Muscle of arm (tissue), 14 donors: ENCODE measurements at places on chromosomes 4 and X.

DNA sequence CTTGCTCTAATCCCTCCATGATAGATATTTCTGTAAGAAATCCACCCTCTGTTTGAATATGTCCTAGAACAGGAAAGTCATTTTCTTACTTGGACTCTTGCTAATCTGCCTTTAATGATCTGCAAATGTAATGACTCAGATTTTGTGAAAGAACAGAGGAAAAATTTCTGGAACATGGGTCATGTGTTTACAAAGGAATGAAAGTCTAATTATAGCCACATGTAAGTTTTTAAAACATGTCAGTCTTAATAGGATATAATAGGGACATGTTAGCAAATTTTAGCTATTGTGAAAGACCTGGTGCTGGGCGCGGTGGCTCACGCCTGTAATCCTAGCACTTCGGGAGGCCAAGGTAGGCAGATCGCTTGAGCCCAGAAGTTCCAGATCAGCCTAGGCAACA is 47.6 kb downstream of the GRK4 start:
- DNase-seq: no peak

DNA sequence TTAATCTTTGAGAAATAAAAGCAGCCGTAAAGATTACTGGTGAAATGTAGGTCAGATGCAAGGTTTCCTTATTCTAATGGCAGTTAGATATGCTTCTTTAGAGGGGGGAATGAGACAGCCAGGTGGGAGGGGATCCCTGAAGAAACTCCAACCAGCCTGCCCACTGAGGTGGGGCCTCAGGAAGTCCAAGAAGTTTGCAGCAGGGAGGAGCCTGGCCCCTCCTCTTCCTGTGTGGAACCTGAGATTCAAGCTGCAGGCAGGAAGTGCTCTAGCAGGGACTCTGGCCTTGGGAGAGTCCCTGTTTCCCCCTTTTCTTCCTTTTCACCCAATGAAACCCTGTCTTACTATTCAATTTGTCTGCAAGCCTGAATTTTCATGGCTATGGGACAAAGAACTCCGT is 101.4 kb upstream of the SLITRK2 start:
- DNase-seq: no peak

DNA sequence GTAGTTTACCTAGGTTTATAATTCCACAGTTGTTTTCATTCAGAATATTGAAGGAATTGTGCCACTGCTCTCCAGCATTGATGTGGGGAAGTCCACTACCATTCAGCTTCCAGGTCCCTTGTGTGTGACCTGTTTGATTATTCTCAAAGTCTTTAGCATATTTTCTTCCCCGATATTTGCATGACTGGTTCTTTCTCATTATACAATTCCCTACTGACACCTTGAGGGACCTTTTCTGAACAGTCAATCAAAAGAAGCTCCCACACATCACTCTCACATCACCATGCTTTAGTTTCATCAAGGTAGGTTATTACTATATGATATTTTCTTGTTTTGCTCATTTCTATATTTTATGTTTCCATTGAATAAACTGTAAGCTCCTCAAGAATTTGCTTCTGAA is 44.1 kb downstream of the SLC39A8 start:
- DNase-seq: no peak

GRCh38 chr4:180057299-180057721 is 2185.9 kb upstream of the TENM3 start:
- no peak for DNase-seq

DNA sequence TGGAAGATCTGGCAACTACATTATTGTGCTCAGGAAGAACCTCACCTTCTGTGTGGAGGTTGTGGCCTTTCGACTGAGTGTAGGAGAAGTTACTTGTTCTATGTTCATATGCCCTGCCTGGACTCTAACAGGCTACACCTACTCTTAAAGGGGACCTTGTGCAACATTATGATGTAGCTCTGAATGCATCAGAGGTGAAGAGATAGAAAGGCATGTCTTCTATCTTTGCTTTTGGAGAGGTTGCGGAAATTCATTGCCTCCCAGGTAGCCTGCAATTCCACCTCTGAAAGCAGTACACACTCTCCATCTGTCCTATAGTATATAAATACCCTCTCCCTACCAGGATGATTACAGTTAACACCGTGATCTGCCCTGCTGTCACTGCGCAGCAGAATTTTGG is 7.1 kb upstream of the SLAIN2 start:
- no peak for DNase-seq

GRCh38 chrX:149275836-149276235 is 229.3 kb downstream of the IDS start:
- no peak for DNase-seq

DNA sequence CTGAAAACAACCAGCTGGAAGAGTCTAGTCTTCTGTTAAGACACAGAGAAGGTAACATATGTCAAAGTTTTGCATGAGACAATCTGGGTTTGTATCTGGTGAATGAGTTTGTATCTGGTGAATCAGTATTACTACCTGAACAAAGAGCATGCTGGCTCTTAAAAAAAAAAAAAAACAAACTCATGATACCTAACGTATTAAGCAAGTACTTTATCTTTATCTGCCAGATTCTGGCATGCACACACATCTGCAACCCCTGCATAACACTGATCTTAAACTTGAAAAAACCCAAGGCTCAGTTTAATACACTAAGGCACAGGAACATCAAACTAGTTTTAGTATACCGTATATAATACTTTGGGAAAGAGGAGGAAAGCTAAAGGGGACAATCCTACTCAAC is 5.8 kb downstream of the YTHDC1 start:
- DNase-seq: no peak

GRCh38 chr4:70868778-70869177 is 29.1 kb upstream of the GRSF1 start:
- no peak for DNase-seq

DNA sequence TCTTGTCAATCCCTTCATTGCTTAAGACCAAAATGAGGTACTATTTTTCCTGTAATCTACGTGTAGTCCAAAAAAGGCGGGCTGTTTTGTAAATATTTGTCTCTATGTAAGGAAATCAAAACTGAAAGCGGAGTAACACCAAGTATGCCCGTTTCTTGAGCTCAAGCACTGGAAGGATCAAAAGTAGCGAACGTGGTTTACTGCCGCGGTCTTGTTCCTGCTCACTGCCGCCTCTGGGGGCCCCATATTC is 71.5 kb downstream of the AFF1 start:
- DNase-seq: no peak

DNA sequence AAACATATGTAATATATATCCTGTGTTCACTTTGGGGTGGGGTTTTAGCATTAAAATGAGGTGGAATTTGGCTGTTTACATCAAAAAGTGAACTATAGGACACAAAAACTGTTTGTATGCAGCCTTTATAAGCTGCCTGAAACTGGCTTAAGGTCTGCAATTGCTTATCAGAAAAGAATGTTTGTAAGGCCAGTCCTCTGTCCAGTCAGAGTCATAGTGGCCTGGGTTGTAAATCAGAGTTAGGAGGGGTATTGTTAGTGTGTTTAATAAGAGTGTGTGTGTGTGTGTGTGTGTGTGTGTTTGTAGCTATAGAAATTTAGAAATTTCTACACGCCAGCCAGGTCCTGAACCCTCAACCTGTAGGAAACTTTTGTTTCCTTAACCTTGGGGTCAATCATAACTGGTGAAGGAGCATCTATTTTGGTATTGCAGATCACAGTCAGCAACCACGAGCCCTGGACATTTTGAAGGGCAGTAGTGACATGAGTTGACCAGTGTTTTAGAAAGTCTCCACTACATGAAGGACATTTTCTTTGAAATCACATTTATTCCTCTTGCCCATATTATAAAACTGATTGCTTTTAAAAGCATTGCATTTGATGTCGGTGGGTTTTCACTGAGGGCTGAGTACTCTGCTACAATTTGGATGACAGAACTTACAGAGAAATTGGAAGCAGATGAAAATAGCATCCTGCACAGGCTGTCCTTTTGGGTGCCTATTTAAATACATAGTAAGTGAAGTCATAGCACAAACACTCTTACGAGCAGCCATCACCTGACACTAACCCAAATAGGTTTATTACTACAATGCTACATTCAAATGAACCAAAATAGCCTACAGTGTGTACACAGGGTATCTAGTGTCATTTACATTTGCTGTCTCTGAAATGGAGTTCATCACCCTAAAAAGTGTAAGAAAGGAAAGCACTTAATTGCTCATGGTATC is 11.2 kb upstream of the TMEM154 start:
- DNase-seq: no peak

DNA sequence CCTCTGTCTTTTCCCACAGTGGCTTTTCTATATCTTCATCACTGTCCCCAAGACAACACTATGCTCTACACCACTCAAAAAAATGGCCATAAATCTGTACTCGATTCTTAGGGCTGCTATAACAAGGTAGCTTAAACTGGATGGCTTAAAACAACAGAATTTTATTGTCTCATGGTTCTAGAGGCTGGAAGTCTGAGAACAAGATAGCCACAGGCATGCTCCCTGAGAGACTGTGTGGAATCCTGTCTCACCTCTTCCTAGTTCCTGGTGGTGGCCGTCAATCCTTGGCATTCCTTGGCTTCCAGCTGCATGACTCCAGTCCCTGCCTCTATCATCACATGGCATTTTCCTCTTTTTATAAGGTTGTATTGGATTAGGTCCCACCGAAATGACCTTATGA is 70.7 kb upstream of the DCLK2 start:
- DNase-seq: no peak

DNA sequence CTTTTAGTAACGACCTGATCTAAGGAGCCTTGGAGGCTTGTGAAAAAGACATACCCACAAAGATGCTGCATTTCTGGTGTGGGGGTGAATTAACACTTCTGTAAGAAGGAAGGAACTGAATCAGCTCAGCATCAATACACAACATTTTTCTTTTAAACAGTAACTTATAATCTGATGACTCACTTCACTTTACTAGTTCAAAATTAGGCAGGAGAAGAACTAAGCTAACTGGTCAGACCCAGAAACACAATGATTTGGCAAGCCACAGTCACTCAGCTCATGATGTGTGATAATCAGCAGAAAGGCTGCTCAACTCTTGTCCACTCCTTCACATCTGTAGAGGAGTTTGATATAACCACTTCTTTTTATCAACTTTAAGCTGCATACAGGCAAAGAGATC is 4.6 kb downstream of the MMAA start:
- DNase-seq: no peak

DNA sequence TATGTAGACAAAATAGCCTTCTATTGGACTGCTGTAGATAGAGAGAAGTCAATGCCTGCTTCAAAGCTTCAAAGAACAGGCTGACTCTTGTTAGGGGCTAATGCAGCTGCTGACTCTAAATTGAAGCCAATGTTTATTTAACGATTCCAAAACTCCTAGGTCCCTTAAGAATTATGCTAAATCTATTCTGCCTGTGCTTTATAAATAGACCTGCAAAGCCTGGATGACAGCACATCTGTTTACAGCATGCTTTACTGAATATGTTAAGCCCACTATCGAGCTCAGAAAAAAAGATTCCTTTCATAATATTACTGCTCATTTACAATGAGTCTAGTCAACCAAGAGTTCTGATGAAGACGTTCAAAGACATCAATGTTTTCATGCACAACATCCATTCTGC is 54.8 kb upstream of the RBMXL3 start:
- peak; percentile 38 for DNase-seq

DNA sequence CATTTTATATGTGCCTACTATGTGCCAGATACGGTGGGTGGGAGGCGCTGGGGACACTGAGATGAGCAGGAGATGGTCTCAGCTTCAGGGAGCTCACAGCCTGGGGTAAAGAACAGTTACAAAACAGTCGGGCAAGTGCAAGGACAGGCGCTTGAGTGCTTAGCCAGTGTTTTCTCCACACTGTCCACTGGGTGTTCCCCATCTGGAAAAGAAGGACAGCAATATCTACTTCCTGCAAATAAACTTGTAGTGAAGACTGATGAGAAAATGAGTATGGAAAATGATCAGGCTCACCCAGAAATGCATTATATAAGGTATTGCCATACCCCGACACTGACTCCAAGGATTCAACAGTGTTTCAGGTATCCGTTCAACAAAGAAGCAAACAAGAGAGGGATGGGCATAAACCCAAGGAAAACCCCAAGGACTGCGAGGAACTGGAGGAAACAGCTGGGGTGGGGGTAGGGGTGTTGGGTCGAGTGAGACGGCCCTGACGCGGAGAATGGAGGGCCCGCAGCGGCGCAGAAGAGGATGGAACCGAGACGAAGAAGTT is 835 bp downstream of the TMEM185A start:
- DNase-seq: peak; percentile 24

- no peak for DNase-seq
Measured at GRCh38 chr4:24837781-24838180, 42.4 kb downstream of the SOD3 start.

- DNase-seq: peak; percentile 80
Measured at GRCh38 chr4:41611881-41612871, 74.2 kb downstream of the LIMCH1 start.

GRCh38 chrX:134679221-134679620 is 20.9 kb upstream of the PLAC1 start:
- peak; percentile 80 for DNase-seq

- DNase-seq: no peak
Measured at GRCh38 chrX:155237719-155238118, 21.5 kb downstream of the VBP1 start.

DNA sequence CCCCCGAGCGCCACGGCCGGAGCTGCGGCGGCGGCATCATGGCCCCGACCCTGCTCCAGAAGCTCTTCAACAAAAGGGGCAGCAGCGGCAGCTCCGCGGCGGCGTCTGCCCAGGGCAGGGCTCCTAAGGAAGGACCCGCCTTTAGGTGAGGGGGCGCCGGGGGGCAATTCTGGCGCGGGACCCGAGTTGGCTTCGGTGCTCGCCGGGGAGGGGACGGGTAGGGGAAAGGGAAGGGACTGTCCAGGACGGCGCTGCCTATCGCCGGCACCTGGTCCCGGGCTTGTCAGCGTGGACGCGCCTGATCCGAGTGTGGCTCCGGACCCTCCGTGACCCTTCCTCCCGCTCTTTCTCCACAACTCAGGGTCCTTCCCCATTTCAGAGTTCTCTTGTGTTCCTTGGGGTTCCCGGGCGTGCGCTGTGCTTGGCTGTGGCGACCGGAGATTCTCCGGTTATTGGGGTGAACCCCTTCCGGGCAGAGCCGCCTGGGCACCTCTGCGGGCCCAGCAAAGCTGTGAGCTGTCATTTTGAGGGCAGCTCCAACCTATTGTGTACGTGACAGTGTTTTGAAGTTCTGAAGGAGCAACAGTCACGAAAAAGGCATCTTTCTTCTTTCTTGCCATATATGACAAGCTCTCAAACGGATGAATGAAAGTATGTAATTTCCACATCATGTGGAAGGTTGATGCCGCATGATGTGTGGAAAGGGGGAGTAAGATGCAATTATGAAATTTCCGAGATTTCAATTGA is 522 bp downstream of the FNIP2 start:
- peak; percentile 48 for DNase-seq
